ENCODE measurements at places on chromosomes 3 and 15.

GRCh38 chr15:71630475-71630809 is 179.9 kb upstream of the NR2E3 start:
- no peak for DNase-seq

GRCh38 chr3:149393345-149394160 is 16.1 kb upstream of the TM4SF1 start:
- peak; percentile 87 for DNase-seq

DNA sequence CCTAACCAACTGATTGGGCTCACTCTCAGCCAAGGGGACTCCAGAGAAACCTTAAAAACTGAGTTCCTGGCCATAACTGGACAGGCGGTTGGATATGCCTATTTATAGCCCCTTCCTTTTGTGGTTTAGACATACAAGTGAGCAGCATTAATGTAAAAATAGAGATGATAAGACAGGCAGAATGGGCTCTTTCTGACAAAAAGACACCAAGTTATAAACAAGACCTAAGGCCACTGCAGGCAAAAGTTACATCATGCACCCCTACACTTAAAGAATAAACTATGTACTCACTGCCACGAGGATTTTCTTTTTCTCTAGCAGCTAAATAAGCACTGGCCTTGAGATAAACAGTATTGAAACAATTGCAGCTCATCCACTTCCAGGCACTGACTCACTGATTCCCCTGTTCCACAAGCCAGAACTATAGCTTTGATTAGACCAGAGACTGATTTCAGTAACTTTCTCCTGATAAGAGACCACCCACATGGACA is 30.1 kb downstream of the SUCNR1 start:
- DNase-seq = no peak

- DNase-seq = no peak
Measured at GRCh38 chr15:43529587-43530345, 12.4 kb downstream of the MAP1A start.

DNA sequence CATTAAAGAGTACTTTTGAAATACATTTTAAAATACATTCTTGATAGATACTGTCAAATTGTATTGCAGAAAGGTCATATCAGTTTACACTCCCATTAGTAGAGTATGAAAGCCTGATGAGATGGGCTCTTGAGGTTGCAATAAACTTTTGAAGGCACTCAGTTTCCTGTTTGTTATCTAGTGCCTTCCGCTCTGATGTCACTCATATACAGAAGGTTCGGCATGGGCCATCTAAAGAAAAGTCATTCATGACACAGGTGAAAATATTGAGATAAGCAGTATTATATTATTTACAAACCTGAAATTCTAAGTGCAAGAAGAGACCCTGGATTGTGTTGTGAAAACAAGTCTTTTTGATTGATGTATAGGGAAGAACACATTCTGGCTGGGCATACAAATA is 36.5 kb upstream of the DENND4A start:
- DNase-seq = no peak

- DNase-seq = no peak
Measured at GRCh38 chr3:42115946-42116345, 24.8 kb downstream of the TRAK1 start.

- DNase-seq = no peak
Measured at GRCh38 chr3:188067932-188068331, 86.0 kb upstream of the LPP start.

- DNase-seq = no peak
Measured at GRCh38 chr3:141331377-141332318, 36.7 kb upstream of the ZBTB38 start.

DNA sequence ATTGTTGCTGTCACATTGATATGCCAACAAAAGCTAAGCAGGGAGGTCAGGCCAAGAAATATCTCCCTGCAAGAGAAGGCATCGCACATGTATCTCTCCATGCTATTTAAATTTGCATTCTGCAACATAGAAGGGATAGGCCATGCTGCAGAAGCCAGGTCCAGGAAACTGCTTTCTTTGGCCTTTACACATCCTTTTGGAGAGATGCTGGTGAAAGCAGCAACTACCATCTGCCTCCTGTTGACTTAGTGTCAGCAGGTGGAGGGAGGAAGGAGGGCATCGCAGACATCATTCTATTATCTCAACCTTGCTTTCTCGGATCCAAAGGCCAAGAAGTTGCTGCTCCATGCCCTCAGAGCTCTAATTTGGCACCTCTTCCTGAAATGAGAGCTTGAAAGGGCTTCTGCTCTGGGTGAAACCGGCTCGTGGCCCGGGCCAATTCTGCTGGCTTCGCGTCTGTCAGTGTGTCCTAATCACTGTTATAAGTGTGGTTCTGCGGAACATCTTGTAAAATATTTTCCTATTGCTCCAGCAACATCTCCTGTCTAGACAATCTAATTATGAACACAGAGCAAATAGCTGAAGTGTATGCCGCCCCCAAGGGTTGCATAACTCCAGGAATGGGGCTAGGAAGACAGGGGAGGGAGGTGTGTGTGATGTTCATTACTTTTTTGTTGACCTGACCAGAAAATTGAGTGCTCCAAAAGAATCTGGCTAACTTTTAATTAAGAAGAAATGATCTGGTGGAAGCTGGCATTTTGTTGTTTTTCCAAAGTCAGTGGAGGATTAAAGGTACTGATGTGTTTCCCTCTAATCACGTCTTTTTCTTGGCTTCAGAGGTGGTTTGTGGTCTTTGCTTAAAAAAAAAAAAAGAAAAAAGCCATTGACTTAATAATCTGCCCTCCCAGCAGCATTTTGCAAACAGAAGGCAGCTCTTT is 89.1 kb downstream of the TPRG1 start:
- DNase-seq = no peak

DNA sequence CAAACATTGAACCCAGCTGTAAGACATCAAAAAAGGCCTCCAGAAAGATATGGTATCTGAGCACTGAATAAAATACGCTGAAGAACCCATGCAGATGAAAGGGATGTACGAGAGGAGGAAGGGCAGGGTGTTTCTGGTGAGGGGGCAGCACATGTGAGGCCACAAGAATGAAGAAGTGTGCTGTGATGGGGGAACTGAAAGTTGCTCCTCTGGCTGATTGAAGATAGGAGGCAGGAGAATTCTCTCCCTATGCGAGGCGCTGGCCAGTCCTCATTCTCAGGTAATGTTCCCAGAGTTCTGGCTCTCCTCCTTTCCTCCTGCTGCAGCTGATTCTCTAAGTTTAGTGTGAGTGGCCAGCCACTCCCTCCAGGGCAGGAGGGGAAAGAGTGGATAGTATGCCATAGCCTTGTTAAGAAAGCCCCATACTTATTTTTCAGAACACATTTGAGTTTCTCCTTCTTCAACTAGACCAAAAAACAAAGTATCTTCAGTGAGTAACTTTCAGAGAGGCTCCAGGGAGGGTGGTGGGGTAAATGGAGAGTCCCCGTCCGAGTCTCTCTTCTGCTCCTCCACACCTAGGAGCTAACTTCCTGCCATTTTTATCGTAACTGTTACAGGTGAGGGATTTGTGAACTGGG is 26.9 kb upstream of the MYO1E start:
- no peak for DNase-seq

GRCh38 chr3:16262174-16262573 is 2.6 kb downstream of the DPH3 start:
- no peak for DNase-seq

- DNase-seq = no peak
Measured at GRCh38 chr3:140432229-140432669, 245.6 kb upstream of the TRIM42 start.

GRCh38 chr3:51176923-51177322 is 208.2 kb upstream of the MANF start:
- DNase-seq = no peak

DNA sequence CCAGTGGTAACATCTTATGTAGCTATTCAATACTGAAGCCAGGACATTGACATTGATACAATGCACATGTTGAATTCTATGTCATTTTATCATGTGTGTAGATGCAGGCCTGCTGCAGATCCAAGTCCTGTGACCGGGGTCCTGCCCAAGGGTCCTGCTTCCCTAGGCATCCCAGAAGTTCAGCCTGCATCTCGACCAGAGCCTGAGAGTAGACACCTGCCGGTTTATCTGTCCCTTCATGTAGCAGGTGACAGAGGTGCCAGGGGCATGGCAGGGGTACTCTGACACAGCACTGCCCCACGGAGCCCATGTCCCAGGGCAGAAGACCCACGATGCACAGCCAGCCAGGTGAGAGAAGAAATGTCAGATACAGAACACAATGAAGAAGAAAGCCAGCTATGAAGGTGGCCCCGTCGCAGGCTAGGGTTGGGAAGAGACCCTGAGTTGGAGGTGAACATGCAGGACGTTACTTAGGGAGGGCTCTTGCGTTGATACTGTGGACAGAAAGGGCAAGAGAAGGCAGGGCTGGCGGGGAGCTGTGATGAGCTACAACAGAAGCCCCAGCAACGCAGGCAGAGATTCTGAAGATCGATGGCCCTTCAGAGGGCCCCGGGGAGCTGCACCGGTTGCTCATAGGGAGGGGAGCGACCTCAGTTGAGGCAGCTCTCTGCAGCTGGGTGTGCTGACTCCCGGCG is 51.0 kb downstream of the TPRA1 start:
- DNase-seq = no peak

- no peak for DNase-seq
Measured at GRCh38 chr3:10312861-10313260, 8.1 kb downstream of the SEC13 start.

GRCh38 chr15:57527382-57528091 is 64.2 kb upstream of the MYZAP start:
- peak; percentile 32 for DNase-seq

DNA sequence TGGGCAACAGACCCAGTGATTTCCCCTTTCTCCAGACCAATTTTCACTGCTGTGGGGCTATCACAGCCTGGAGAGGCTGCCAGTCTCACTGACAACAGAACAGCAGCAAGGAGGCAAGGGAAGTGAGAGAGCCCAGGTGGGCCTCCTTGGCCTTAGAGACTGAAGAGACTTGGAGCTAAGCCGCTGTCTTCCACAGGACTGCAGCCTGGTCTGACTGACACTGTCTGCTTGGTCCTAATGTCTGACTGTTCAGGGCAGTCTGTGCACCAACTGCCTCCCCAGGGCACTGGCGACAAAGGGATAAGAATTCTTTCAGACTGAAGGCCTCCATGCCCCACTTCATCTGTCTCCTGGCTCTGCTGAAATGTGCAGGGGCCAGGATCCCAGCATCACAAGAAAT is 11.5 kb downstream of the POMGNT2 start:
- DNase-seq = no peak

- no peak for DNase-seq
Measured at GRCh38 chr3:126023390-126023789, 54.4 kb downstream of the ROPN1B start.

DNA sequence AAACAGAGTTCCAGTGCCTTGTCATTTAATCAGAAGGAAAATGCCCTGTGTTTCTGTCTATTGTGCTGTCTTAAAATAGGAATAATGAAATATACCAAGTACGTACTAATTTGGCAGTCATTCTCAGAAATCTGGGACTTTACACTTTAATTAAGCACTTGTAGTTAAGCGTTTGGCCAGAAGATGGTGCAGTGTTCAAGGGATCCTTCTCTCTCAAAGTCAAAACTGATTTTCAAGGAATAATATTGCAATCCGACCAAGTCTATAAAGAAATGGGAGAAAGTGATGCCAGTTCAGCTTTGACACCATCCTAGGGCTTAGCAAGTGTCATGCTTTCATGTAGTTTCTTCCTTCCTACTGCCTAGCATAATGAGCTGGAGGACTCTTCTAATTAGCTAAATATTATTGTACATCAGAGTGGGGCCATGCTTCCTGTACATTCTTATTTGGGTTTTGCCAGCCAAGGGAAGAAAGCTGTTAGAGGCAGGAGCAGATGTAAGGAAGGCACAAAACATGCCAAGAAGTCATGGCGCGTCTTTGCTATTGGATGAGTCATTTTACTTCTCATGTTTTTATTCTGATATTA is 64.8 kb downstream of the SAMMSON start:
- DNase-seq = peak; percentile 38

DNA sequence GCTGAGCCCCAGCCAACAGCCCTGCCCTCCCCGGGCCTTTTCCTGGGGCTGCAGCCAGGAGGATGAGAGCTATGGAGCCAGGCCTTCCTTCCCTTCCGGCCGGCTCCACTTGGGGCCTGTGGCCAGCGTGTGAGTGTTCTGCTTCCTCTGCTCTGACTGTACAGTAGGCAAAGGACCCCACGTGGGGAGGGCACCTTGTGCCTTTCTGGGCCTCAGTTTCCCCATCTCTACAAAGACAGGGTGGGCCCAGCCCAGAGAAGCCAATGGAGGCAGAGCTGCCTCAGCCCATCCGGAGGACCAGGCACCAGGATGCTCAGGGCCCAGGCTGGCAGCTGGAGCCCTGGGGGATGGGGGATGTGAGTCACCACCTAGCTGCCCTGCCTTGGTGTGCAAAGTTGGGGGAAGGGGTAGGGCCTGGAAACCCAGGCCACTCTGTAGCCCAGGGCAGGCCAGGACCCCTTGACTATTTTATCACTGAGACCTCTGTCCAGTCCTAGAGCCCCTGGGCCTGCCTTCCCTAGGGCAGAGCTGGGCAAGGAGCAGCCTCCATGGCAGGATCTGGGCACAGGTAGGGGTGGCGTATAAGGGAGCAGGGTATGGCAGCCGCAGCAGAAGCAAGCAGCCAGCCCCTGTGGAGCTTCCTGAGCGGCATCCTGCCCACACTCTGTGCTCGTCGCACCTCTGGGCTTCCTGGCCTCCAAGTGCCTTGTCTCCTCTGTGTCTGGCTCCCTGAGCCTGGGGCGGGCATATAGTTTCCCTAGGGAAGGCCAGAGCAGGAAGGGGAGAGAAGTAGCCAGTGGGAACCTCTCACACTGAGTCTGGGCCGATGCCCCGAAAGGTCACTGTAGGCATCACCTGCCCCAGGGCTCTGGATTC is 1.8 kb downstream of the PSTPIP1 start:
- no peak for DNase-seq

- no peak for DNase-seq
Measured at GRCh38 chr3:134892761-134893160, 97.7 kb downstream of the EPHB1 start.

DNA sequence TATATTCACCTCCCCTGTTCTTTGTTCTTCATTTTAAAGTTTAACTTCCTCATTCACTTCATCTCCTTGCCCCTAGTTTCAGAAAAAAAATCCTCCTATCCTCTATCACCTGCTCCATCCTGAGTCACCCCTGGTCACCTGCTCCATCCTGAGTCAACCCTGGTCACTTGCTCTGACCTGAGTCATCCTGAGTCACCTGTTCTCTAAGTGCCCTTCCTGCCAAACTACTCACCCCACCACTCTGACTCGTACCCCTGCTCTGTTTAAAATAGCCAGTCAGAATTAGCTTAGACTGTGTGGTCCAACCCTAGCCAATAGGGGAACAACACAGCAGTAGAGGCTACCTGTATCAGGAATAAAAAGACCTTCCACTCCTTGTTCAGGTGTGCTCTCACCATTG is 716.9 kb downstream of the ZBBX start:
- DNase-seq = no peak

DNA sequence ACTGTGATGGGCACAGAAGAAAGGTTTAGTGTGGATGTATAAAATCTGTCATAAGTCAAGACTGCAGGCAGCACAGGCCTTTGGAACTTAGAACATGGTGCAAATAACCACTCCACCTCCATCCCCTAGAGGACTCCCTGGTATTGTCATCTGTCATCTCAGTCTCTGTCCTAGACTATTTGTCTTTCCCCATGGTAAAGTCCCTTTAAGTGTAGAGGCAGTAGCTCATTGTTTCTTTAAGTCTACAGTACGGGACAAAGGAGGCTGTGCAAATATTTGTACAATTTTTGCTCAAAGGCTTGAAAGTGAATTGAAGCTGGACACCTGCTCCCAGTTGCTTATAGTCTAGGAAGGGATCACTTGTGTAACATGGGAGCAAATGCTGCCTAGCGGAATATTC is 3.2 kb upstream of the PXYLP1 start:
- DNase-seq = peak; percentile 93

GRCh38 chr15:78205856-78206255 is 28.5 kb downstream of the ACSBG1 start:
- no peak for DNase-seq

GRCh38 chr3:179072100-179072438 is 460 bp upstream of the ZMAT3 start:
- DNase-seq = no peak
